ENCODE measurements at places on chromosomes 11 and 22.

GRCh38 chr11:72141066-72141465 lies 5.5 kb downstream of the FOLR3 start:
- no peak for DNase-seq

- no peak for DNase-seq
Observed at GRCh38 chr11:9570313-9571025, 3.0 kb upstream of the WEE1 start.

DNA sequence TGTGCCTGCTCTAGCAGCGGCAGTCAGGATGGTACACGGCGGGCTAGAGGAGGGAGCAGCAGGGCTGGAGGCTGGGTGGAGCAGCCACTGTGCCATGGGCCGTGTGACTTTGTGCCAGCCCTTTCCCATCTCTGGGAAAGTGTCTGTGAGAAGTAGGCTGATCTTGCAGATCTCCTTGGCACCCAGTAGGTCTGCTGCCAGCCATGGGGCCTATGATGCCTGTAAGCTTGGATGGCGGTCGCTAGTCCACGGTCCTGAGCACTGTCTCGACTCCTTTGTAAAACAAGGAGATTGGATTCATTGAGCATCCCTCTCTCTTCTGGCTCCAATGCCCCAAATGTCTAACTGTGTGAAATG lies 22.6 kb downstream of the AMPD3 start:
- no peak for DNase-seq

DNA sequence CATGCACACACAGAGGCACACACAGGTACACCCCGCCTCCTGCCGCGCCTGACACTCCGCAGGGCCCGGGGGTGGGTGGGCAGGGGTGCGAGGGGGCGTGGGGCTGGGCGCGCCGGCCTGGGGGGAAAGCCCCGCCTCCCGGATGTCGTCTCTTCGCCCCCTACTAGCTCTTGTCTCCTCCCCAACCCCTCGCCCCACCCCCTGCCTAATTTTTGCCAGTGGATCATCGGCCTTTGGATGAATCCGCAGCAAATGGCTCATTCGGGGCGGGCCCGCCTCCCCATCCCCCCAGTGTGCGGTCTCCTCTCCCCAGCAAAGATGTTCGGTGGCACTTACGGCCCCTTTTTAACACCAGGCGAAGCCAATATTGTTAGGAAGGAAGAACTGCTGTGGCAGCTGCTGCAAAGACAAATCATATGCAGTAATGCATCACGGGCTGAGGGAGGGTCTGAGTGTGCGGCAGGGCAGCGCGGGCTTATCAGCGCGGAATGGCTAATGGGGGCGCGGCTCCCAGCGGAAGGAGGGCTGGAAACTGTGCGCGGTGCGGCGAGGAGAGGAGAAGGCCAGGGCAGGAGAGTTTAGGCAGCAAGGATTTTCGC lies 13.4 kb upstream of the NECTIN1 start:
- peak; percentile 61 for DNase-seq

DNA sequence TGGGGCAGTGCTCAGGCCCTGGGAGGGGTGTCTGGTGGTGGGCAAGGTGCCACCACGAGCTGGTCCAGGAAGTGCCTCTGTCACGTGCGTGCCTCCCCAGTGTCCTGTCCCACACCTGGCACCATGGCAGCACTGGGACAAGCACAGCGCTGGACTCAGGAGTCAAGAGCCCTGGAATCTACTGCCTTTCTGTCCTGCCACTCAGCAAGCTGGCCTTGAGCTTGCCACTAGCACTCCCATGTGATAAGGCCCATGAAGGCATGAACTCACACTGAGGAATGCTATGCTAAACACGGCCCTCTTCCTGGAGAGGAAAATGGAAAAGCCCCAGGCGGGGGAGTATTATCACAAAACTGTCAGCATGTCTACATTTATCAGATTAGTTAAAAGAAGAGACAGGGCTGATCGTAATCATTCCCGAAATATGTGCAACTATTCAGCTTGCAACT lies 50.7 kb upstream of the SLC35C1 start:
- no peak for DNase-seq

Data from NCI-H2227 treated with DMSO at 0.1 percent for 48 hours (cell line).